ENCODE measurements at places on chromosomes 4 and X.

DNA sequence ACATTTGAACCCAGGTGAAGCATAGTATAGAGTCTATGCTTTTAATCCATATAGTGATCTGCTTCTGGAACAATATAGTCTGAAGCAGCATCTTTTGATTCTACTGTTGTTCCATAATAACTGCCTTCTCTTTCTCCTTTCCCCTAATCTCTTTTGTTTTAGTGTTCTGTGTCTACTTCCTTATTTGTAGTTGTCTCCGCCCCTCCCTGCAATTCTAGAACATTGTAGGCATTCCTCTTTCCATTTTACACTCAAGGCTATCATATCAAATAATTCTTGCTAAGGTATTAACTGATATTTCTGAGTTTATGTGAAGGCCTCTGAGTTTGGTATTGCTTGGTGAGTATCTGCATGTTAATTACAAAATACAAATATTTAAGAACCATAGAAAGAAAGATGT, 11.6 kb downstream of the BLTP1 start:
- no peak for DNase-seq

- DNase-seq: no peak
Measured at GRCh38 chrX:22516893-22517292, 244.2 kb downstream of the CBLL2 start.

DNA sequence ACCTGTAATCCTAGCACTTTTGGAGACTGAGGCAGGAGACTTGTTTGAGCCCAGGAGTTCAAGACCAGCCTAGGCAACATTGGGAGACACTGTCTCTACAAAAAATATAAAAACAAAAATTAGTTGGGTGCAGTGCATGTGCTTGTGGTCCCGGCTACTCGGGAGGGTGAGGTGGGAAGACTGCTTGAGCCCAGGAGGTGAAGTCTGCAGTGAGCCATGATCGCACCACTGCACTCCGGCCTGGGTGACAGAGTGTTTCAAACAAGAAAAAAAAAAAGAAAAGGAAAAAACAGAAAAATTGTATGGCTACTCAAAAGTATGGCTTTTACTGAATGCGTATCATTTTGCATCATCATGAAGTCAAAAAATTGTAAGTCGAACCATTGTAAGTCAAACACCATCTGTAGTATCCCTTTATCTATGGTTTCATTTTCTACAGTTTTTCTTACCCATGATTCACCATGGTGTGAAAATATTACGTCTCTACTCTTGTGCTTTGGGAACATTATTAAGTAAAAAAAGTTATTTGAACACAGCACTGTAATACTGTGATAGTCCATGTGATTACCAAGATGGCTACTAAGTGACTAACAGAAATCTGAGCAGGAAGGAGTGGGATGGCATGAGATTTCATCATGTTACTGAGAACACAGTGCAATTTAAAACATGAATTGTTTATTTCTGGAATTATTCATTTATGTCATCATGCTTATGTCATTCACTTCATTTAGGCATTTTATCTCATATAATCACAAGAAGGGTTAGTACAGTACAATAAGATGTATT, 26.5 kb upstream of the MANBA start:
- no peak for DNase-seq

- DNase-seq: no peak
Measured at GRCh38 chr4:165612936-165613335, 234.1 kb downstream of the CPE start.

DNA sequence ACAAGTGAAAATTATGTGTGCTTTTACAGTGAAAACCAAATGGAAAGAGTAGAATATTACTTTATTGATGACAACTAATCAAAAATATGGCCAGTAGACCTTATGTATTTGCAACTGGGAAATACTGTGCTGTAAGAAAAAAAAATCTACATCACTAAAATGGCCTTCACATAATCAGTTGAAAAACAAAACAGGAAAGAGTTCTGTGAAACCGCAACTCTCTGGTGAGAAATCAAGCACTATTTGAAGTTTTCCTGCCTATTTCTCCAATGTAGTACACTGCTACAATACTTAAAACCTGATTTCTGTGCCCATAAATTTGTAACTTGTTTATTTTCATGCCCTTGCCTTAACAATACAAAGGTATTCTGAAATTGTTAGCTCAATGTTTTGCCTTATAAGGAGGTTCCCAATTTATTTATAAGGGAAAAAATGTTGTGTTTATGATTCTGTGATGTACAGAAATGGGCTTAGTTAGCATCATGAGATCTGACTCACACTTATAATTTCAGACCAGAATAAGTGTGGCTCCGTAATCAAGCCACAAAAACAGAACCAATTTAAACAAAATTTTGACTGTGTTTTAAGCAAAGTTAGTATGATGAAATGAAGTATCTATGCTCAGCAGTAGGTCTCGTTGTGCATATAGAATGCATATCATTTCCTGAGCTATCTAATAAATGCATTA, 147.1 kb downstream of the FAT4 start:
- no peak for DNase-seq

GRCh38 chr4:105633241-105633640, 75.2 kb downstream of the INTS12 start:
- no peak for DNase-seq

GRCh38 chr4:177826973-177827372, 384.7 kb upstream of the AGA start:
- DNase-seq: no peak
